Renal cortex interstitium (tissue), 15 donors: ENCODE measurements at places on chromosomes 1 and 21. TPM values are rescaled to one million over a fixed set of nuclear protein-coding genes. Genes with fewer than 3 reads are reported as not detected.
A peak's percentile ranks its signal among the peaks of the same experiment; 100 is the strongest.

The ADAM30 gene
- not detected for polyA plus RNA-seq

The EFNA1 gene
- polyA plus RNA-seq, result 65.0 TPM

The VHLL gene
- polyA plus RNA-seq, result not detected

The TINAGL1 gene
- 34.9 TPM for polyA plus RNA-seq

The UBE2U gene
- not detected for polyA plus RNA-seq

The PGLYRP3 gene
- polyA plus RNA-seq, result not detected

The DISC1 gene
- 5.9 TPM for polyA plus RNA-seq

The CSF1 gene
- 6.2 TPM for polyA plus RNA-seq

DNA sequence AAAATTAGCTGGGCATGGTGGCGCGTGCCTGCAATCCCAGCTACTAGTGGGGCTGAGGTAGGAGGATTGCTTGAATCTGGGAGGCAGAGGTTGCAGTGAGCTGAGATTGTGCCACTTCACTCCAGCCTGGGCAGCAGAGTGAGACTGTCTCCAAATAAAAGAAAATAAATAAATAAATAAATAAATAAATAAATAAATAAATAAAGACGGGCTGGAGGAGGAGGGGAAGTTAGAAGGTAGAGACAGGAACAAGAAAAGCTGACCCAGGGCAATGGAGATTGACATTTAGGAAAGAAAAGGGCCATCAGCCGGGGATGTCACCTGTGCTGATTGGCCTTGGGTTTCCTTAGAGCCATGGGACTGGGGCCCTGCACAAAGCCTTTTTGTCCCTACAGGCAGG lies 153.7 kb upstream of the IGSF21 start:
- no peak for DNase-seq

DNA sequence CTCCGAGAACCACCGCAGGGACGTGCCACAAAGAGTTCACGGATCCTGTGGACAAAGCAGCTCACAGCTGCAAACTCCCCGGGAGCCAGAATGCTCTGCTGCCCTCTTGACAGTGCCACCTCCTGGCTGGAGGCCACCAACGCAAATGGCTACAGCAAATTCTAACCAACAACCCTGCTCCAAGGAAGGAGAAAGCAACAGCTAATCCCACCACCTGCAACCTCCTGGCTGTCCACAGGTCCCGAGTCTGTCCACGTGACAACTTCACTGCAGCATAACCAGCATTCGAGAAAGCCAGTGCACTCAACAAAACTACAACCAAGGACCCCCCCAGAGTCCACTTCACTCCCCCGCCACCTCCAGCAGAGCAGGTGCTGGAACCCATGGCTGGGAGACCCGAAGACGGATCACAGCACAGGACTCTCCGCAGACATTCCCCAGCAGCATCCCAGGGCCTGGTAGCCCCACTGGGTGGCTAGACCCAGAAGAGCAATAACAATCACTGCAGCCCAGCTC lies 17.3 kb downstream of the POFUT2 start:
- DNase-seq, result no peak

DNA sequence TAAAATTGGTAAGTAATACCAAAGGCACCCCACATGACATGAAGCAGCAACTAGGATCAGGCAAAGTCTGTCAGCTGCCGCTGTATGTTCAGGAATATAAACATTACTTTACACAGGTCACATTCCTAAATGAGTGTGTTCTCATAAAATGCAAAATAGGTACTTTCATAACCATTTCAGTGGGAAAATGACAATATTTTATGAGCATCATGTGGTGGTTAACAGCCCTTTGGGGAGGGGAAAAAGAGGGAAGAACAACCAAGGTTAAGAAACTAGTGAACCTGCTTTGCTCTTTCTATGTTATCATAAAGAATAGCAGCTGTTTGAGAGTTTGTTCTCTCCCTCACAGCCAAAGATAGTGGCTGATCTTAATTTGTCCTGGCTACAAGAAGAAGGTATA lies 105.4 kb upstream of the LBR start:
- DNase-seq, result no peak

- DNase-seq, result no peak
Measured at GRCh38 chr1:212491454-212491853, 58.7 kb downstream of the NENF start.

GRCh38 chr1:226223786-226224244 lies 351 bp downstream of the MIXL1 start:
- DNase-seq, result peak; percentile 21

- no peak for DNase-seq
Measured at GRCh38 chr1:180973369-180973768, 49.3 kb downstream of the STX6 start.

GRCh38 chr1:119682141-119682540 lies 29.6 kb upstream of the PHGDH start:
- DNase-seq, result no peak

DNA sequence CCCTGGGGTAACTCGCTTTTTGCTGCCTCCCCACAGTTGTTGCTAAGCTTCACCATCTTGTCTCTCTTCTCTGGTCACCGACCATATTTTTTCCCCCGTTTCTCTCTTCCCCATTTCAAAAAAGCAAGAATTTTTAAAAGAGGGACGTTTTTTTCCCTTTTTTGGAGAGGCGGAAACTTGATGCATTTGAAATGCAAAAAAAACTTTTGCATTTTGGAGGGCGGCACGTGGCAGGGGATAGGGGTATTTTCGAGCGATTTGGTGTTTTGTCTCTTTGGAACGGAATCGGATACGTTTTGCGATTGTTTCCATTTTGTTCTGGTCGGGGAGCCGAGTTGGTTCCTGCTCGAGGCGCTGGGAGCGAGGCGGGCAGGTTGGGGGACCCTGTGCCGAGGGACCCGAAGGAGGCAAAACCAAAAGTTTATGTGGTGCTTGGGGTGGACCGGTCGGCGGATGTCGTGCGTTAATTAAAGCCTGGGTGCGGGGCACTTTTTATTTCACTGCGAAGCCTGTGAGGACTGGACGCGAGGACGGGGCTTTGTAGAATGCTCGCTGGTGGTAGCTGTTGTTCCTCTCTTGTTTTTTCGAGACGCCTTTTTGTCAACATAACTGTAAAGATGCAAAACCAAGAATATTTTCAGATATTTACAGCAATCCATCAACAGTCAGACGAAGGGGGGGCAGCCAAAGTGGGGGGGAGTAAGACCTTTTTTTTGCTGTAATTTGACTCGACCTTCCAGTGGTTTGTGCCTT lies 884 bp downstream of the H3-3A start:
- peak; percentile 34 for DNase-seq

- DNase-seq, result peak; percentile 19
Measured at GRCh38 chr1:153032677-153033308, 1.8 kb downstream of the SPRR1B start.

GRCh38 chr21:34363733-34364132 lies at the start of gene KCNE2:
KCNE2 (plus strand) TSS chr21:34364006; CDS start chr21:34370479, 6,473 bp downstream.
- DNase-seq, result no peak

GRCh38 chr1:52674497-52675384 lies 23.4 kb downstream of the COA7 start:
- no peak for DNase-seq

DNA sequence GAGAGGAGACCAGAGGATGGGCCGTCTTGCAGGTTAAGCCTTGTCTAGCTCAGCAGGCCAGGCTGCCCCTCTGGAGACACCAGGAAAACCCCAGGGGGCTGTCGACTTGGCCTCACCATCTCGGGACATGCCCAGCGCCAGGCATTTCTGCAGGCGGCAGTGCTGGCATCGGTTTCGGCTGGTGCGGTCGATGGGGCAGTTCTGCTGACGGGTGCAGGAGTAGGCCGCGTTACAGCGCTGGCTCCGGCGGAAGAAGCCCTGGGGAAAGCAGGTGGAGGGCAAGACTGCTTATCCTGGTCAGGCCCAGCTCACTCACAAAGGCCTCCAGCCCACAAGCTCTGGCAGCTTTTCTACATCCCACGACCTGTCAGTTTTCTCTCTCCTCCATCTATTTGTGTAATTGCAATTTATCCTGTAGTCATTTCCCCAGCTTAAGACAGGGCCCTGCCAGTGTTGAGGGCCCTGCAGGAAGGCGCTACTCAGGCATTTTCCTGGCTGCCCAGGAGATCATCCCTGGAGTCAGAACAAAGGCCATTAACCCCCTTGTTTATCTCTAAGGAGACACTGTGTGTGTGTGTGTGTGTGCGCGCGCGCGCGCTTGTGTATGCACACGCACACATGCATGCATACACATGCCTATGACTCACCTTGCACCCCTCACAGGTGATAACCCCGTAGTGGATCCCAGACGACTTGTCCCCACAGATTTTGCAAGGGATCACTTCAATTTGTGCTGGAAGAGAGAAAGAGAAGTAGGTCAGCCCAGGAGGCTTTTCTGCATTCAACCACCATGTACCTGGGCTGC lies 11.5 kb upstream of the LINGO4 start:
- no peak for DNase-seq

- no peak for DNase-seq
Measured at GRCh38 chr21:23936224-23936623, 1671.1 kb downstream of the MRPL39 start.

- no peak for DNase-seq
Measured at GRCh38 chr1:22101199-22101598, 41.7 kb downstream of the WNT4 start.

GRCh38 chr1:230122366-230123279 lies 55.6 kb downstream of the GALNT2 start:
- no peak for DNase-seq

- DNase-seq, result no peak
Measured at GRCh38 chr1:113363935-113364334, 26.4 kb upstream of the MAGI3 start.

- no peak for DNase-seq
Measured at GRCh38 chr1:158176399-158176798, 4.3 kb upstream of the CD1D start.

GRCh38 chr1:234535763-234536515 lies 57.0 kb upstream of the TARBP1 start:
- peak; percentile 89 for DNase-seq

- no peak for DNase-seq
Measured at GRCh38 chr1:44717156-44717555, 13.8 kb downstream of the RNU5D-1 start.
